ENCODE measurements at places on chromosomes 5 and 9. TPM values are rescaled to one million over a fixed set of nuclear protein-coding genes. Genes with fewer than 3 reads are reported as not detected.

DNA sequence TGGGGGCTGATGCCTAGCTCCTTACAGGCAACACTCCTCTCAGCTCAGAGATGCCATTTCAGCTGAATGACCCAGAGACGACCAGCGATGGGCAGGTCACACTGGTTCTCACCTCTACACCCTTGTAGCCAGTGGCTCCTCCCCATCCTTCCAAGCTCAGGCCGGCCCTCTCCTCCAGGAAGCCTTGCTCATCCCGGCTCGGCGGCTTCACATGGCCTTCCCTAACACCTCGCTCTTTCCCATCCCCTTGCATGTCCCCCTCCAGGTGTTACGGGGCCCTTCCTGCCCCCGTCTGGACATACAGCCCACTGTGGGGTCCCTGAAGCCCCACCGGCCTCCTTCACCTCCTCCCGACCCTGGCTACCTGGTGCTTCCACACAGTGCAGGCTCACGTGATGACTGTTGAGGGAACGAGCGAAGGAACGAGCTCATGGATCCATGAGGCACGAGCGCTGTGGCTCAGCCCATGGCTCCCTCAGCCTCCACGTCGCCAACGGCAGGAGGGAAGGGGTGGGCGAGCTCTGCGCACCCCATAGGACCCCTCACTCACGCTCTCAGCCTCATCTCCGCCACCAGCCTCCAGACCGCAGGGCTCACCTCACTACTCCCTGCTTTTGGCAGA, 45.7 kb downstream of the SARDH start:
- H3K27me3 ChIP-seq, result no peaks in the 10 kb centered on the region
- H3K4me3 ChIP-seq, result no peak overlapping the region
- peaks cover 12% of the 10 kb centered on the region for H3K4me1 ChIP-seq
- H3K27ac ChIP-seq, result no peak overlapping the region

CKMT2 gene
- 3.6 TPM for total RNA-seq

DNA sequence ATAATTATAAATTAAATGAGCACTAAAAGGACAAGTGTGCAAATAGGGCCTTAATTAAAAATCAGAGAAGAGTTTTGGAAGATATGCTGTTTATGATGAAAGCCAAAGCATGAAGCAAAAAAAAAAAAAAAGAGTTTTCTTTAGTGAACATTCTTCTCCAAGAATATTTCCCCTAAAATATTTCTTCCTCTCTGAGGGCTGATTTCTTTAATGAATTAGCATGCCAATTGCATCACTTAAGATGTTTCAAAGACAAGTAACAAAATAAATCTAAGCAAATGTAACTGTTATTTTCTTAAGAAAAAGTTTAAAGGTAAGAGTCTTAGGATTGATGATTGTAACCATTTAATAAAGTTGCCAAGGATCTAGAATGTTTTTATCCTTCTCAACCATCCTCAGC, 81.6 kb upstream of the MPDZ start:
- H3K4me3 ChIP-seq, result no peak overlapping the region
- H3K4me1 ChIP-seq, result no peaks in the 10 kb centered on the region
- H3K36me3 ChIP-seq, result no peaks in the 10 kb centered on the region
- H3K27me3 ChIP-seq, result no peaks in the 10 kb centered on the region
- DNase-seq, result no peak

GRCh38 chr5:176528301-176528700, 8.9 kb downstream of the RNF44 start:
- no peak overlapping the region for H3K4me3 ChIP-seq
- H3K27ac ChIP-seq, result no peak overlapping the region
- no peak for DNase-seq
- H3K4me1 ChIP-seq, result peaks cover 33% of the 10 kb centered on the region

DNA sequence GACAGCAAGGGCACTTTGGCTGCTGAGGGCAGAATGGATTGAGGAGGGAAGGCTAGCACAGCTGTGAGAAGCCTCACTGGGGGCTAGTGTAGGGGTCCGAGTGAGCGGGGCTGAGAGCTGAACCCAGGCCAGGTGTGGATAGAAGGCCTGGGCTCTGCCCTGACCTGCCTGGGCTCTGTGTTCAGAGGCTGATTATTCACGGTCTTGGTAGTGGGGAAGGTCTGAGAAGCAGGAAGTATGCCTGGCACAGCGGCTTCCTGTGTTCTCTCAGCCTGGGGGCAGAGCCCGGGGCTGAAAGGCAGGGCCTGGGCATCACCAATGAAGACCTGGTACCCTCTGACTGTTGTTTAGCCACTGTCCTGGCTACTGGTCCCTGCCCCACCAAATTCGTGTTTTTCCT, 136.4 kb upstream of the TBC1D2 start:
- H3K36me3 ChIP-seq, result peaks cover 38% of the 10 kb centered on the region
- H3K4me1 ChIP-seq, result no peaks in the 10 kb centered on the region
- no peak overlapping the region for H3K27ac ChIP-seq
- H3K4me3 ChIP-seq, result no peak overlapping the region
- no peak for DNase-seq
- H3K27me3 ChIP-seq, result no peaks in the 10 kb centered on the region

DNA sequence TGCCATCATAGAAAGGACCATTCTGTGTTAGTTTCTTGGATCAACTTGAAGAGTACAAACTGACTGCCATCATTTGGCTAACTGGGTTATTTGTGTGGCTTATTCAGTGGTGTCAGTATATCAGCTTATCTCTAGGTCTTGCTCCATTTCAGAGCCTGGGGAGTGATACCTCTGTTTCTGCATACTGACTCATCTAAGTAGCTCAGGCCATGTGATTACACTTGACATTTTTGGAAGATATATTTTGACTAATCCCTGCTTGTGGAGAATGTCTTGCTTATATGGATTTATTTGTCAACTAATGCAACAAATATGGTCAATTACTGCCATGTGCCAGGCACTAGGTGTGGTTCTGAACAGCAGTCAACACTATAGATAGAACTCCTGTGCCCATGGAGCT, 311.7 kb downstream of the YTHDC2 start:
- H3K27ac ChIP-seq, result no peak overlapping the region
- H3K27me3 ChIP-seq, result no peaks in the 10 kb centered on the region
- H3K4me3 ChIP-seq, result no peak overlapping the region
- H3K36me3 ChIP-seq, result no peaks in the 10 kb centered on the region
- no peaks in the 10 kb centered on the region for H3K4me1 ChIP-seq

DNA sequence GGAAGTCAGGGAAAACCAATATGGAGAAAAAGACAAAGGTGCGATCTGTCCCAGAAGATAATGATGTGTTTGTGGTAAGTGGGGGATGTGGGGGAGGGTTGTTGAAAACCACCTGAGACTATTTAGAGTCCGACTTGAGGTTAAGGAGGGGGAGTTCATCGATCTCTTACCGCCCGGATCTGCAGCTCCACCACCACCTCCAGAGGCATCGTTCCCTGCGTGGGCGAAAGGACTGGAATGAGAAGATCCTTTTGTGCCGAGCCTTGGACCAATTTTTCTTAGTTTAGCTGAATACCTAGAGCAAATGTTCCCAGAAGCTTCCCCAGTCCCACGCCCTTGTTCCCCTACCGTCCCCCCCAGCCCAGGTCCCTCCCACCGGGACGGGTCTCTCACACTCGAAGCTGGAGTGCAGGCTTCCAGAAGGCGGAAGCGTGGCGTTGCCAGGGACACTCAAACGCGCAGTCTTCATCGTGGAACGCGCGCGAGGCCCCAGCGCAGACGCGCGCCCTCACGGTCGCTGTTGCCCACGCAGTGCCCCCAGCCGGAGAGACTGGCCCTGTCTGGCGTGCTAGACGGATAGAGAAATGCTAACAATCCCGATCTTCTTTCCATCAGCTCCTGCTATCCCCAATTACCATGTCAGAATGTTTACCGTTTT, at the start of gene SPATA6L:
SPATA6L (minus strand) TSS at position 439 of the 658 bp plus-strand sequence; CDS start at position 209, 230 bp downstream.
- H3K4me1 ChIP-seq, result peaks cover 15% of the 10 kb centered on the region
- no peaks in the 10 kb centered on the region for H3K27me3 ChIP-seq
- H3K36me3 ChIP-seq, result peaks cover 2% of the 10 kb centered on the region
- peak; percentile 66 for DNase-seq
- no peak within 1 kb of the TSS for H3K27ac ChIP-seq

DNA sequence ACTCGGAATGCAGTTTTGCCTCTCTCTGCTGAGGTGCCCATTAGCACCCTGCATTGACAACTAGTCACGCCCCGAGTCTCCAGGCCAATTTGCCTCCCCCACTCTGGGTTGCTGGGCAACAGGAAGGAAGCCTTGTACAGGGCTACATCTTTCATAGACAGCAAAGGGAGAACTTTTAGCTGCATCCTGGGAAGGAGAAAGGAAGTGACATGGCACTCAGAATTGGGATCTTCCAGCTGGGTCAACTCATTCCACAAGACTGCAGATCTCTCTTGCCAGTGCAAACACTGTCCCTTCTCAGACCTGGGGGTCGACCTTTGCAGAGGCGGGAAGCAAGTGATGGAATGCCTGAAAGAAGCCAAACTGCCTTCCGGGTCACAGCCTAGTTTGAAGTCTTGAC, 282.0 kb downstream of the SLIT3 start:
- H3K27me3 ChIP-seq, result peaks cover 5% of the 10 kb centered on the region
- no peak overlapping the region for H3K27ac ChIP-seq
- H3K4me3 ChIP-seq, result no peak overlapping the region
- no peaks in the 10 kb centered on the region for H3K36me3 ChIP-seq
- H3K4me1 ChIP-seq, result peaks cover 6% of the 10 kb centered on the region

GRCh38 chr5:148833122-148833521, 6.7 kb downstream of the ADRB2 start:
- no peaks in the 10 kb centered on the region for H3K4me1 ChIP-seq
- no peaks in the 10 kb centered on the region for H3K36me3 ChIP-seq
- H3K27me3 ChIP-seq, result no peaks in the 10 kb centered on the region

SUSD3 gene
- total RNA-seq, result 4.3 TPM

GRCh38 chr9:122222791-122223190, 6.0 kb downstream of the LHX6 start:
- no peaks in the 10 kb centered on the region for H3K36me3 ChIP-seq
- no peak overlapping the region for H3K4me3 ChIP-seq
- DNase-seq, result no peak
- no peak overlapping the region for H3K27ac ChIP-seq

LARP1 gene
- 59.0 TPM for total RNA-seq

DNA sequence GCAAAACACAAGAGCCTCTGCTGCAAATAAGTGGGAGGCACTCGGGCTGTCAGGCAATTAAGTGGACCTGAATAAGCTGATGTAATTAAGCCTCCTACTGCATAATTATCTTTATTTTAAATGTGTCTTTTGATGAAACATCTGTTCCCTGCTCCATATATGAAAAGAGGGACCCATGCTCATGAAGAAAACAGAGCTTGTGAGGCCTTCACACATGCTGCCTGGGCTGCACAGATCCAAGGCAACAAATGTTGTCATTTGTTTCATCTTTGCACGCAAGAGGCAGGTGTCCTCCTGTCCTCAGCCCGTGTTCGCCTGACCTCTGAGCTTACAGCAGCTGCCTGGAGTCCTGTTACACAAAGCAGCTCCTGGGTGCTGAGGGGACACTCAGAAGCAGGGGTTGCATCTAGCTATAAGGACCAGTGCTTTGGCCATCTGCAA, 381.1 kb downstream of the ZNF608 start:
- H3K36me3 ChIP-seq, result no peaks in the 10 kb centered on the region
- DNase-seq, result no peak
- H3K27me3 ChIP-seq, result no peaks in the 10 kb centered on the region

- H3K27me3 ChIP-seq, result no peaks in the 10 kb centered on the region
- H3K27ac ChIP-seq, result no peak overlapping the region
- no peak overlapping the region for H3K4me3 ChIP-seq
- DNase-seq, result no peak
- H3K36me3 ChIP-seq, result peaks cover 20% of the 10 kb centered on the region
Observed at GRCh38 chr9:113985968-113986585, 92.0 kb downstream of the AMBP start.

DNA sequence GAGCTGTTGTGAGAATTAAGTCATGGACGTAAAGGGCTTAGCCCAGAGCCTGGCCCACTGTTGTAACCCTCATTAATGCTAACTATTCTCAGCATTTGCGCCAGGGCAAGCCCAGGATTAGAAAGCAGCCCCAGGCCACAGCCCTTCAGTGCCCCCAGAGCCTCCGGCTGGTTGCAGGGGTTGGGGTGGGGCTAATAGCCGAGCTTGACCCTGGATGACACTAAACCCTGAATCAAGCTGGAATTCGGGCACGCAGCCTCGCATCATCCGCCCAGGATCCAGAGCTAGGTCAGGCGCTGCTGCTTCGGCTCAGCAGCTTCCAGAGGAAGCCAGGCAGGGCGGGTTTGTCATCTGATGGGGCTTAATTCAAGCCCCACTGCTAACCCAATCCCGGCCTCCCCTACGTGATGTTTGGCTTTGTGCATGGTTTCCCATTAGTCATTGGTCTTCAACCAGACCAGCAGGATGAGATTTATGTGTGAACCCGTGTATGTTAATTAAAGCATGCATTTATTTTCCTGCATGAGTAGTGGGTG, 1.2 kb upstream of the MEGF9 start:
- no peaks in the 10 kb centered on the region for H3K36me3 ChIP-seq
- H3K27ac ChIP-seq, result peak overlapping the region; percentile 90
- peaks cover 13% of the 10 kb centered on the region for H3K4me1 ChIP-seq
- H3K4me3 ChIP-seq, result peak overlapping the region; percentile 70

- no peaks in the 10 kb centered on the region for H3K27me3 ChIP-seq
- DNase-seq, result no peak
- no peak overlapping the region for H3K27ac ChIP-seq
- H3K36me3 ChIP-seq, result no peaks in the 10 kb centered on the region
- no peak overlapping the region for H3K4me3 ChIP-seq
Observed at GRCh38 chr9:99964336-99964735, 57.9 kb downstream of the STX17 start.

GRCh38 chr5:96627792-96628398, 34.3 kb upstream of the CAST start:
- H3K4me1 ChIP-seq, result no peaks in the 10 kb centered on the region
- no peaks in the 10 kb centered on the region for H3K36me3 ChIP-seq
- H3K27me3 ChIP-seq, result no peaks in the 10 kb centered on the region
- no peak overlapping the region for H3K4me3 ChIP-seq
- H3K27ac ChIP-seq, result no peak overlapping the region

RANBP3L gene
- total RNA-seq, result 45.7 TPM
